ENCODE measurements at places on chromosomes 13 and 19.
A peak's percentile ranks its signal among the peaks of the same experiment; 100 is the strongest.

DNA sequence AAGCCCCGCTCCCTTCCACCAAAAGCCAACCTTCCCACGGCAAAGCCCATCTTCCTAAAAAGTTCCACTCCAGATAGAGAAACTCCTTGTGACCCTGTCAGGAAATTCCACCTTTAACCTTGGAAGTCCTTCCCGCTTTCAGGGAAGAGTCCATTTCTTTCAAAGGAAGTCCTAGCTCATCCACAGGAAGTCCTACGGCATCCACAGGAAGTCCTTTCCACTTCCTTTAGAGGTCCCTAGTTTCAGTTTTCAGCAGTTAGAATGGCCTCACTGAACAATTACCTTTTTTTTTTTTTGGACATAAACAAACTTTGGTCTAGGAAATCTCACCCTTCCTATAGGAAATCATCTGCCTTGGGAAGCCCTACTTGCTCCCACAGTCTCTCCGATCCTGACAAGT, 31.7 kb downstream of the TRPM4 start:
- no peak for DNase-seq

GRCh38 chr13:27504128-27504867, 53.9 kb upstream of the MTIF3 start:
- DNase-seq, result no peak

- DNase-seq, result no peak
Measured at GRCh38 chr13:110408286-110408685, 101.2 kb downstream of the COL4A2 start.

DNA sequence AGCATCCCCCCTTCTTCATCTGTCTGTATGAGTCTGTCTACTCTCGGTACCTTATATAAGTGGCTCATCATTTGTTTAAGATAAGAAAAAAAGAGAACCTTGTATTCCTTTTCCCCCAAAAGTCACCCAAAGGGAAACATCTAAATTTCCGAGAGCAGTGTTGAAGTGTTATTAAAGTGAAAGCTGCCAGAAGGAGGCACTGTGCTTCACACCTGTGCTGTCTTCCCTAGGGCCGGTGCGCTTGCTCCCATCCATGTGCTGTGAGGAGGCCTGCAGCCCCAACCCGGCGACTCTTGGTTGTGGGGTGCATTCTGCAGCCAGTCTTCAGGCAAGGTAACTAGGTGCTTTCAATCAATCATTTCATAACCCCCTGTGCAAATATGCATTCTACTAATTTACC, 97.5 kb downstream of the TNFRSF19 start:
- no peak for DNase-seq

DNA sequence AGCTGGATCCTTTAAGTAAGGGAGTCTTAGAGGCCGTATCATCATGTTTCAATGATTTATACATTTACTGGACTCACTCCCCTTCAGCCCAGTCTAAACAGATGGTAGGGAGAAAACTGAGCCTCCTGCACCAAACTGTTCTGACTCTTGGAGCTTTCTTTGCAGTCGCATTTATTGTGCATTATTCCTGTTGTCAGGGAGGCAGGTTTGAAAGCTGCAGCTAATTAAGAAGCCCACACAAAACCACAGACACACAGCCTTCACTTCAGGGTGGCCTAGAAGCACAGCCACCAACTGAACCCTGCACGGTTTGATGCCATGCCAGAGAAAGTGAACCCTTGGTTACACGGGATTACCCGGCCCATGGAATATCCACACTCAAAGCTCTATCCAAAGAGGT, 911.0 kb downstream of the UQCRFS1 start:
- no peak for DNase-seq

- DNase-seq, result no peak
Measured at GRCh38 chr13:80274643-80275042, 66.3 kb downstream of the SPRY2 start.

GRCh38 chr13:41955605-41956004, 5.3 kb downstream of the VWA8 start:
- DNase-seq, result no peak

GRCh38 chr13:57665481-57665880, 33.9 kb downstream of the PCDH17 start:
- no peak for DNase-seq

DNA sequence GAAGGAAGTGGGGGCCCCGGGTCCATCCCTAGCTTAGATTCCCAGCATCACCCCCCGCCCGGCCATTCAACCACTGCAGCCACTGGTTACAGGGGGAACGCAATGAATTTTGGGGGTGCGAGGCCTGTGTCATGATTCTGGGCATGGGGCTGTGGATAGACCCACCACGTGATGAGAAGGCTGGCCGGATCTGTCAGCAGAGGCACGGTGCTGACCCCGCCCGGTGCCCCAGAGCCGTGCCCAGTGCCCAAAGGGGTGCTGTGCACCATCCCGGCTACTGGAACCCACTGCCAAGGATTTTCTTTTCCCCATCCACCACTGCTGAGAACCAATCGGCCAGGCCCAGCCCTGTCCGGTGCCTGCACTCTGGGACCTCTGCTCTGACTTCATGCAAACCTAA, 27.4 kb downstream of the CLEC4M start:
- DNase-seq, result no peak

DNA sequence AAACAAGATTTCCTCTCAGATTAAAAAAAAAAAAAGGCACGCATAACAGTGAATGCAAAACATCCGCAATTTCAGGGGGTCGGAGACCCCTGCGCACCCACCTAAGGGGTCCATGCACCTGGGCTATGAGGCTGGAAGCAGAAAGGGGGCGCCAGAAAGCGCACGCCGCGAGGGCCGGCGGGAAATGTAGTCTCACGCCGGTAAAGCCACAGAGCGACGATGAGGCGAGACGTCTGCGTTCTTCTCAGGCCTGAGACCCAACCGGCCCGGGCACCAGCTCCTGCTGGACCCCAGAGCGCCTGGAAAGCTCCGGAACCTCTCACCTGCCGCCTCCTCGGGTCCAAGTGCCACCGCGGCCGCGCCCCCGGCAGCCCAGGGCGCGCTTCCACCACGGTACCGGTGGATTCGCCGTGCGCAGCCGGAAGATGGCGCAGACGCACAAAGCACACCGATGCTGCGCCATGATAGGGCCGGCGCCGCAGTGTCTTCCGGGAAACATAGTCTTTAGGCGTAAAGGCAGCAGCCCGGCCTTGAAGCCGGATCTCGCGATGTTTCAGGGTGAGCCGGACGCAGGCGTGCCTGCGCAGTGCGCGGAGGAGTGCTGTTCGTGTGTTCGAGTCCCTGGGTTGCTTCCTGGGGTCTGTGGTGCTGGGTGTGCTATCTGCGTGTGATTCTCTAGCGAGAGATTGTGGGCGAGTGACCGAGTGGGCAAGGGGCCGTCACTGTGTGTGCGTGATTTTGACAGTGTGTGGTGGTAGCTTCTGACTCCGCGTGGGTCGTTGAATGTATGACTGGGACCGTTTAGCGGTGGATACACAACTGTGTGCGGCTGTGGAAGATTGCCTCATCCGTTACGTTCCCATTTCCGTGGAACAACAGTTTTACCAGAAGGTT, at the start of gene ZNF582:
Gene ZNF582 (minus strand): TSS at position 416 of the 894 bp plus-strand sequence. CDS start 1,782 bp downstream, outside the sequence.
- peak; percentile 91 for DNase-seq

DNA sequence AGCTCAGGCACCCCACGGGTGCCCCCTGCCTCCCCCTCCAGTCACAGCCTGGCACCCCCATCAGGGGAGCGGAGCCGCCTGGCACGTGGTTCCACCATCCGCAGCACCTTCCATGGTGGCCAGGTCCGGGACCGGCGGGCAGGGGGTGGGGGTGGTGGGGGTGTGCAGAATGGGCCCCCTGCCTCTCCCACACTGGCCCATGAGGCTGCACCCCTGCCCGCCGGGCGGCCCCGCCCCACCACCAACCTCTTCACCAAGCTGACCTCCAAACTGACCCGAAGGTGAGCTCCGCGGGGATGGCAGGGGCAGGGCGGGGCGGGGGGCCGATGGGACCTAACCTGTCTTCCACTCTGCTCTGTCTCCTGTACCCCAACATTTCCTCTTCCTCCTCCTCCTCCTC, 25.0 kb downstream of the CKM start:
- DNase-seq, result no peak

- DNase-seq, result no peak
Measured at GRCh38 chr13:44768239-44768638, 192.1 kb upstream of the TSC22D1 start.

DNA sequence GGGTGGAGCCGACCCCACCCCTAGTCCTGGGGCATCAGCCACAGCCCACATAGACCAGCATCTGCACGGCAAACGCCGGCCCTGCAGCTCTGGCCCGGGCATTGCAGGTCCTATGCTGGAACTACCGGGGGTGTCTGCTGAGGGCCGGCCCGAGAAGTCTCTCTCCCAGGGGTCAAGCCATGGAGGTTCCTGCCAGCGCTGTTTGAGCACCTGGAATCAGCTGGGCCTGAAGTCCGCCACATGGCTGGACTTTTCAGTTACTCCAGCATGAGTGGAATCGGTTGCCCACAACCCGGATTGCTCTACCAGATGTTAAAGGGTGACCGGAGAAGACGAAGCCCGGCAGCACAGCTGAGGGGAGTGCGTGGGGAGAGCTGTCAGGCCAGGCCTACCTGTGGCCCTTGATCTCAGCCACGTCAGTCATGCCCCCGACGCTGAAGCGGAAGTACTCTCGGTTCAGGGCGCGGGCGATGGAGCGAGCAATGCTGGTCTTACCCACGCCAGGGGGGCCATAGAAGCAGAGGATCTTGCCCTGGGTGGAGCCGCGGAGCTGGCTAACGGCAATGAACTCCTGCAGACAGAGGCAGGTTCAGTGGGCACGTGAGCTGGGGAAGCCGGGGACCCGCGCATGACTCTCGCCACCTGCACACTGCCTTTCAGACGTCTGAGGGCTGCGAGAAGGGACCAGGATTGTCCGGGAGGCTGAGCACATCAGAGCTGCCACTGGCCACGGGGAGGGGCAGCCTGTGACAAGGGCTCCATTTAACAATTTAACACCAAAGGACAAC, 8.7 kb downstream of the RPL36 start:
- DNase-seq, result no peak

DNA sequence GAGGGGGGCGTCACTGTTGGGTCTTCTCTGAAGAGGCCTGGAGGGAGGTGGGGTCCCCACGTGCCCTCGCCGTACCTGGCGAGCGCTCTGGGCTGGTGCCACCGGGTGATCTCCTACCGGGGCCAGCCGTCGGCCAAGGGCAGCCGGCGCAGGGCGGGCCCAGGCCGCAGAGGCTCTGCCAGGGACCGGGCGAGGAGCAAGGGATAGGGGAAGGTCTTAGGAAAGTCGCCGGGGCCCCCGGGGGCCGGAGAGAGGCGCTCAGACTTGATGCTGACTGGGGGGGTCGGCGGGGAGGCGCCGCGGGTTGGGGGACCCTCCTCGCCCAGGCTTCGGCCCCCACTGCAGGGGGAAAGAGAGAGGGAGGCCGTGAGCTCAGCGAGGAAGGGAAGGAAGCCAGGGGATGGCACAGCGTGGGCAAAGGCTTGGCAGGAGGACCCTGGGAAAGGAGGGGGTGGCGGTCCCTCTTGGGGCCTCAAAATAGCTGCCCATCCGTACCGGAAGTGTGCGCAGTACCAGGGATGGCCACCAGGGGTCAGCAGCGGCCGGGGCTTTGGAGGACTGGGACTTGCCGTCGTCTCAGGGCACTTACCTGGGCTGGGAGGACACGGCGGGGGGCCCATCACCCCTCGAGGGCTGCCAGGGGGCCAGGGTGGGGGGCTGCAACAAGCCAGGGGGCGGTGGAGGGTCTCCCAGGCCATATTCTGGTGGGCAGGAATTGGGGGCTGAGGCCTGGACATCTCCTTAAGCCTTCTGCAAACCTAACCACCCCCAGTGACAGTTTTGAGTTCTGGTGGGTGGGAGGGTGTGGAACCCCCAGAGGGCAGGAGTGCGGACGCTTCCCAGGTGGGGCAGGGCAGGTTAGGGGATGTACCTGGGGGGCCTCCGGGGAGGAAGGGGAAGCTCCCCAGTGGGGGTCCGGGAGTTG, 7.7 kb upstream of the TMEM161A start:
- DNase-seq, result peak; percentile 83

DNA sequence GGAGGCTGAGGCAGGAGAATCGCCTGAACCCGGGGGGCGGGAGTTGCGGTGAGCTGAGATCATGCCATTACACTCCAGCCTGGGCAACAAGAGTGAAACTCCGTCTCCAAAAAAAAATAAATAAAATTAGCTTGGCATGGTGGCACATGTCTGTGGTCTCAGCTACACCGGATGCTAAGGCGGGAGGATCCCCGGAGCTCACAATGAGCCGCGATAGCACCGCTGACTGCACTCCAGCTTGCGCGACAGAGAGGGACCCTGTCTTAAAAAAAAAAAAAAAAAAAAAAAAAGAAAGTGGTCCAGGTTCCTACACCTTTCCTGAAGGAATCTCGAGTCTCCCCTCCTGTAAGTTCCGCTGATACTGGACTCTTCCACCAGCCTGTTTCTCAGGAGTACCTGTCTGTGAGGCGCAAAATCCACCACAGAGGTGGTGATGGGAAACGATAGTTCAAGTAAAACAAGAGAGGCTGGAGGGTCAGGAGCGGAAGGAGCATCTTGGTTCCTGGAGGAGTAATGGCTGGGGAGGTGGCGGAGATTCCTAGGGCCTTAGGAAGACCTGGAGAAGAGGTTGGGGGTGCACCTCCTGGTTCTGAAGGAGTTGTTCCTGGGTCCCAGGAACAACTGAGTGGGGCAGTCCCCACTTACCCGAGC, 471 bp downstream of the FUT1 start:
- no peak for DNase-seq

GRCh38 chr13:40613192-40613818, 53.1 kb downstream of the FOXO1 start:
- DNase-seq, result no peak
